ENCODE measurements at places on chromosomes 2 and 18. TPM values are rescaled to one million over a fixed set of nuclear protein-coding genes. Genes with fewer than 3 reads are reported as not detected.

SCN3A gene
- 0.17 TPM for total RNA-seq

DOCK10 gene
- total RNA-seq: 29.5 TPM

ARMC9 gene
- 42.7 TPM for total RNA-seq

LAPTM4A gene
- total RNA-seq: 219 TPM

SEPTIN2 gene
- total RNA-seq: 430 TPM

PSTPIP2 gene
- 2.7 TPM for total RNA-seq

MAP3K2 gene
- total RNA-seq: 15.9 TPM

ABCG8 gene
- not detected for total RNA-seq

ZFAND2B gene
- 26.7 TPM for total RNA-seq

TMX3 gene
- total RNA-seq: 65.1 TPM

ZNF2 gene
- 10.2 TPM for total RNA-seq

CABLES1 gene
- total RNA-seq: 20.5 TPM

IL36A gene
- total RNA-seq: not detected

TTLL4 gene
- total RNA-seq: 4.1 TPM

NFU1 gene
- 59.3 TPM for total RNA-seq

SH2D6 gene
- total RNA-seq: 0.63 TPM

DNAJC5G gene
- total RNA-seq: not detected

LOXHD1 gene
- total RNA-seq: not detected

SIX3 gene
- not detected for total RNA-seq

SMAD4 gene
- total RNA-seq: 81.5 TPM

ALK gene
- total RNA-seq: 0.16 TPM

HOXD13 gene
- not detected for total RNA-seq

TWIST2 gene
- total RNA-seq: 73.3 TPM

GALNT1 gene
- 32.9 TPM for total RNA-seq

LYPD1 gene
- total RNA-seq: 0.26 TPM

DOK1 gene
- total RNA-seq: 22.7 TPM

EVX2 gene
- not detected for total RNA-seq

C2orf74 gene
- total RNA-seq: 28.1 TPM

EPG5 gene
- 21.8 TPM for total RNA-seq

PROM2 gene
- 1.1 TPM for total RNA-seq

NDC80 gene
- total RNA-seq: 3.3 TPM

SETBP1 gene
- total RNA-seq: 5.2 TPM

C18orf63 gene
- total RNA-seq: not detected

CNDP1 gene
- total RNA-seq: not detected

GALNT5 gene
- 30.1 TPM for total RNA-seq

DSC2 gene
- total RNA-seq: 0.09 TPM

LRRTM4 gene
- total RNA-seq: 0.16 TPM

CHRNG gene
- total RNA-seq: not detected

KANSL3 gene
- total RNA-seq: 36.2 TPM

CPO gene
- 0.17 TPM for total RNA-seq

TBR1 gene
- total RNA-seq: not detected

COBLL1 gene
- total RNA-seq: 2.5 TPM

CLEC4F gene
- not detected for total RNA-seq

TMEM247 gene
- not detected for total RNA-seq

OTOF gene
- total RNA-seq: under 0.01 TPM

RNF152 gene
- 18.3 TPM for total RNA-seq
